ENCODE measurements at places on chromosomes 5 and 9.

- no peak for DNase-seq
These were observed 41.9 kb upstream of the FUBP3 start for GRCh38 chr9:130537346-130538050.

GRCh38 chr9:126299706-126300276, 26.8 kb upstream of the MVB12B start:
- DNase-seq: peak; percentile 11

DNA sequence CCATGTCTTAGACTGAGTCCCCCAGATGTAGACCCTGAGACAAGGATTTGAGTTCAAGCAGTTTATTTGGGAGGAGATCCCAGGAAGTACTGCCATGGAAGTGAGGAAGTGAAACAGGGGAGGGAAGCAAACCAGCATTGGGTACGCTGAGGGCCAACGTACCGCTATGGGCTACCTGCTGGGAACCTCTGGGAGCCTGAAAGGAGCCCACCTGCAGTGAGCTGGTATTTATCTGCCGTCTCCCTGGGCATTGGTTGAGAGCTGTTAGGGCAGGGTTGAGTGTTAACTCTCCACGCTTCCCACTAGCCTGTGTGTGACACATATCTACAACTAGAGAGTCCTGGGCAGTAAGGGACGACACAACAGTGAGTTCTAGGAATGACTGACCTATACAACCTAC, 131.6 kb upstream of the SLC24A2 start:
- no peak for DNase-seq

DNA sequence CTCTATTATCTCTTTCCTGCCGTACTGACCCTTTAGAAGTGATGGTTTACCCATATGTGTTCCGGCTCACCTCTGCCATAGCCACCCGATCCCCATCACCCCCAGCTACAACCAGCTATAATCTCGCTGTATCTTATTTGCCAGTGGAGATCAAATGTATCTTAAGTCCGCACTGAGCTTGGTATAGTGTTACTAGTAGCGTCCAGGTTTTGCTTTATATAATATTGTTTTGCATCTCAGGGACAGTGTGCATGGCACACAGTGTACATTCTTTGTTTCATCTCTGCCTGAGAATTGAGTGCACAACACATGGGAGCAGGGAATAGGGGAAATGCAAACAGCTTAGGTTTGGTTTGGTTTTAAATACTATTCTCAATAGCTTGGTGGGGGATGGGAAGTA, 135.8 kb upstream of the SNX2 start:
- DNase-seq: no peak

- DNase-seq: no peak
These were observed 16.6 kb upstream of the HEMGN start for GRCh38 chr9:97954550-97954989.

- DNase-seq: no peak
These were observed 216.3 kb downstream of the C9orf50 start for GRCh38 chr9:129404621-129405020.

GRCh38 chr5:37738057-37738691, 101.7 kb downstream of the GDNF start:
- no peak for DNase-seq

- DNase-seq: no peak
These were observed 1639.4 kb upstream of the C9orf72 start for GRCh38 chr9:29212397-29213387.

- DNase-seq: no peak
These were observed 21.9 kb downstream of the NEK6 start for GRCh38 chr9:124279531-124280175.

- DNase-seq: no peak
These were observed 7.6 kb upstream of the GRPEL2 start for GRCh38 chr5:149337736-149338135.

- no peak for DNase-seq
These were observed 425 bp upstream of the EGFL7 start for GRCh38 chr9:136662326-136662655.

DNA sequence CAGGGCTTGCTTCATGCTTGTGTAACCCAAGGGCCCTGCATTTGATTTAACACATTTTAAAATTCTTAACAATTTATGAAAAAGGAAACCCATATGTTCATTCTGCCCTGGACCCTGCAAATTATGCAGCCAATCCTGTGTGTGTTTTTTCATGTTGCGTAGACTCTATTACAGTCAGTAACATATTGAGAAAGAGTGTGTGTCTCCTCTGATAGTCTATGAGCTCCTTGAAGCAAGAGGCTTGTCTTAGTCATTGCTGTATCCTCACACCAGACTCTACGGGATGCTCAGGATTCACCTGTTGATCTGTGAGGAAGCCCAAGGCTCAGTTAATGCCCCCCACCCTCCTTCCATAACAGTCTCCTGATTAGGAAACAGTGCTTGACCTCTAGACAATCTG, 177.3 kb upstream of the DMAC1 start:
- DNase-seq: no peak

- no peak for DNase-seq
These were observed 45.7 kb downstream of the SCAMP1 start for GRCh38 chr5:78405829-78406750.

DNA sequence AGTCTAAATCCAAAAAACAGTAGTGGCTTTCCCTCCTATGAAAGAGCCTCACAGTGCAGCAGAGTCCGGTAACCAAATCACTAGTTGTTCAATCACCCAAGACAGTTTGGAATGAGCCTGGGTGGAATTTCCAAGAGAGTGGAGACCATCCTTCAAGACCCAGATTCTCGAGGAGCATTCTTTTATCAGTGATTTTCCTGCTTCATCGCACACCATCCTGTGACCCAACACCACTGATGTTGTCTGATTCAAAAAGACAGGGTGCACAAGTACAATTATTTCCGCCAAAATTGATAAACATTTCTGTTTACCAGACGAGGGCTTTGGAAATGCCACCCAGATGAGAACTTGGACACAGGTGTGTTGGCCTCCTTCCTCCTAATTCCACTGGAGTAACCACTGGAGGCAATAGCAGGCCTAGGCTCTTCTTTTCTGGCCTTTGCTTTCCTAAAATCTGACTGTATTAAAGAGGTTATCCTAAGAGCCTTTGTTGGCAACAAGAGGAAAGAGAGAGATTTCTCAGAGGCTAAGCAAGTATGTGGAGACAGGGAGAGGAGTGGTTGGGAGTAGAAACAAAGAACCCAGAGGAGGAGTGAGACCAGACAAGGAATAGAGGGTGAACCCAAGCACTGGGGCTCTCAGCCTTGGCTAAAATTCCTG, 56.3 kb upstream of the S1PR3 start:
- DNase-seq: no peak

DNA sequence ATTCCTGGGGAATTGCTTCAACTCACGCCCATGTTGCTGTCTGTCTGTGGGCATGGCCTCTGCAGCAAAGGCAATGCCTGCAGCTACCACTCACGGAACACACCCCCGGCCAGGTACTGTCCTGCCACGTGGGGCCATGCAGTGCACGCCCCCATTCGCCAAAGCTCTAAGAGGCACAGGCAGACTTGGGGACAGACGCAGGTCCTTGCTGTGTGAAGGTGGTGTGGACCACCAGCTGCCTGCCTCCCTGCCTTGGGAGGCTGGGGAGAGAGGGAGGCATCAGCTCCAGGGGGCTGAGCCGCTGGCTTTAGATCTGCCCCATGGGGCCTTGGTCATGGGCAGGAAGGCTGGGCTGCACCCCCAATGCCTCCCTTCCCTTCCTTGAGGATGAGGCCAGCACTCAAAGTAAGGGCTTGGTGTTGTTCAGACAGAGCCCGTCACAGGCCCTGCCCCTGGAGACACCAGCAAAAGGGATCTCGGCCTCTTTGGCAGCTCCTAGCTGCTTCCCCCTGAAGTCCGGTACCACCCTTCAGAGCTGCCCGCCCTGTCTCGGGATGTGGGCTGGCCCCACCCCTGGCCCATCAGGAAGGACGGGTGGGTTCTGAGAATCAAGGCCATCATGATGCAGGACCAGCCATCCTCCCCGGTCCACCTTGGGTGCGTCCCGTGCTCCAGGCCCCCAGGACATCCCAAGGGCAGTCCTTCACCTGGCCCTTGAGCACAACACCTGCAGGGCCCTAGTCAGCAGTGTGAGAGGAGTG, 2.3 kb downstream of the GRIN1 start:
- DNase-seq: no peak

DNA sequence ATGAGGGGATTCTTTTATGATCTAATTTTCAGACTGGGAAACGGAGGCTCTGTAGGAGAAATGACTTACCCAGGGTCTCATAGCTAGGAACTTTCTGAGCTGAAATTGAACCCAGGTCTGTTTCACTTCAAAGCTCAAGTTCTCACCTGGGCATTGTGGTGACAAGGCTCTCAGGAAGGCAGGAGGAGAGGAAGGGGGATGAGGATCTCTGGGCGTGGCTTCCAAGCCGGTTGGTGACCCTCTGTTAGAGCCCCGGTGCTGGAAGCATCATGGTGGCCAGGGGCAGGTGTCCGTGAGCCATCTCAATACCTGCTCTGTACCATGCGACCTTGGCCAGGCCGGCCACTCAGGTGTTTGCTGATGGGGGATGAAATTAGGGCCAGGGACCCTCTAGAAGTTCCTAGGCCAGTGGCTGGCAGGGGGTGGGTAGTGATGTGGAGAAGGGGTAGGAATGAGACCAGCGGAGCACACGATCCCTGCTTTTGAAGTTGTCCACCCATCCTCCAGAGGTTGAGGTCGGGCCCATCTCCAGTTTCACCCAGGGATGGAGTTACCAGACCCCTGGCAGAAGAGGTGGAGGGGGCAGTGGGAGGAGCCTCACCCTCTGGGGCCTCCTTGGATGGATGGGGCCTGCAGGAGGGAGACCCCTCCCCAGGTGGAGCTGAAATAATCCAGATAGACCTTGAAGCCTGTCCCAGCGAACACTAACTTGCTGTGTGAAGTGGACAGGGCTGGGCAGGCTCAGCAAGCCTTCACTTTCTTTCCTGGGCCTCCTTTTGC, 5.9 kb downstream of the CRB2 start:
- no peak for DNase-seq

- no peak for DNase-seq
These were observed 326.4 kb downstream of the TRIM32 start for GRCh38 chr9:117013440-117013995.

- DNase-seq: no peak
These were observed 99.2 kb downstream of the SH3TC2 start for GRCh38 chr5:148963664-148964063.

DNA sequence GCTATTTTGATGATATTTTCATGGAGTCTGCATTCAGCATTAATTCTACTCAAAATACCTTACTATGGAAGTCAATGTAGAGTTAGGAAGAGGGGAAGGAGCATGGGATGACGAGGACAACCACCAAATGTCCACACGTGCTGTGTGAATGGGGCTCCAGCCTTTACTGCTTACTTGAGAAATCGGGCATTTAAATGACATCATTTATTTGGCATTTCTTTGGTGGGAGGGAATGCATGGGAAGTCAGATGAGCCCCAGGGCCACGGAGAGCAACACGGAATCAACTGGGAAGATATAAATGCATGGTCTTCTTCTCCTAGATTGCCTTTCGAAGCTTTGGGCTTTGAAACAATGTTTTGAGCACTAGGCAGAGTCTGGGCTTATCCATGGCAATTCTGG, 458.5 kb upstream of the KLF4 start:
- DNase-seq: no peak

DNA sequence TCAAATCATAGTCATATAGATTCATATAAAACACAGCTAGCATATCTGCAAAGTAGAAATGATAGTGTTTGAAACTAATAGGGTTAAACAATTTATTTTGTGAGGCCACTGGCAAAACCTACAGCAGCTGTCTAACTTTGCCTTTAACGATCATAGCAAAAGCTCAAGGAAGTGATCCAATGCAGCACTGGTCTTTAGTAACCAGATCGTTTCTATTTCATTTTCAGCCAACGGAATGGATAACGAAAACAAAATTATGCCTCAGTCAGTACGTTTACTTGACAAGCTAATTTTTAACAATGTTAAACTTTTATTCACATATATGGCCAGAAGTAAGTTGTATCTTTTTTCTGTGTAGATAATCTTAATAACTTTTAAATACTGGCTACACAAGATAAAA, 17.7 kb downstream of the MLLT3 start:
- DNase-seq: no peak

- no peak for DNase-seq
These were observed 225.6 kb upstream of the VLDLR start for GRCh38 chr9:2395814-2396612.

DNA sequence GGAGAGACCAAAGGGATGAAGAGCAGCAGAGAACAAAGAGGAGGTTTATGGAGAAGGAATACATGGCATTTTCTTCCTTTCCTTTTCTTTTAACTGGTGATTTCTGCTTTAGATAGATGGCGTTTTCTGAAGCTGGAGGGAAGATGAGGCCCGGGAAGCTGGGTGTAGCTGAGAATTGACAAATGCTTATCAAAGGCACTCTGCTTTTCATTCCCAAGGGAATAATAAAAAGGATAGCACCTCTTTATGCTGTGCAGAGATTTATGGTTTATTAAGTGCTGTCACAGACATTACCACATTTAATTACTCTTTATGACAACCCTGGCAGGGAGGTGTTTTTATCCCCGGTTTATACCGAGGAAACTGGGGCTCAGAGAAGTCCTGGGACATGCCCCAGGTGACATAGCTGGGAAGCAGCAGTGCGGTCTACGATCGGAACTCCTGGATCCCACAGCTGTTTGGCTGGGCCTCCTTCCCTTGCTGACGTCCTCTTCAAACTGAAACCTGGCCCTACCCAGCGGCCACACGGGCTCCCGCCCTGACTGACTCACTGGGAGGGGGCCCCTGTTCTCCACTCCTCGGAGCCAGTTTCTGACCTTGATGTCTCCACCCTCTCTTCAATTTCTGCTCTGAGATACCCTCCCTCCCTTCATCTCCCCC, 8.2 kb upstream of the EPB41L4B start:
- DNase-seq: peak; percentile 24

GRCh38 chr5:35877655-35878054, 21.0 kb downstream of the IL7R start:
- DNase-seq: no peak

- DNase-seq: no peak
These were observed 485.5 kb downstream of the BNC2 start for GRCh38 chr9:16384993-16385392.

DNA sequence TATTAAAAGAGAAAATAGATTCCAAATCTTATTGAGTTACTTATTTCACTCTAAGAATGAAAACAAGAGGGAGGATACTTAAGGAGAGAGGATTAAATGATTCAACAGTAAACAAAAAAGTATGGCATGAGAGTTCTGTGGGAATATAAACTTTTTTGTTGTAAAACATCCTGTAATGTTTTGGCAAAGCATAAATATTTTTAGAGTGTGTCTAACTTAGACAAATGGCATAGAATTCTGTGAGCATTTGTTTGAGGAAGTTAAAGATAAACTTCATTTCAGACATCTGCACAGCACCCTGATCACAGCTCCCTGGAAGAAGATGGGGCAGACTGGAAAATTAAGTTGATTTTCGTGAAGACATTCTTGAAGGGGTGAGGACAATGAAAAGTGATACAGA, 246.8 kb upstream of the HAPLN1 start:
- no peak for DNase-seq

GRCh38 chr5:35683466-35683865, 65.8 kb downstream of the SPEF2 start:
- no peak for DNase-seq

- no peak for DNase-seq
These were observed 30.8 kb downstream of the MTAP start for GRCh38 chr9:21833090-21833801.
